ENCODE measurements at places on chromosomes 6 and 20. TPM values are rescaled to one million over a fixed set of nuclear protein-coding genes. Genes with fewer than 3 reads are reported as not detected.

Gene TENT5A
- 14.6 TPM for polyA plus RNA-seq

Gene IMPG1
- polyA plus RNA-seq = not detected

DNA sequence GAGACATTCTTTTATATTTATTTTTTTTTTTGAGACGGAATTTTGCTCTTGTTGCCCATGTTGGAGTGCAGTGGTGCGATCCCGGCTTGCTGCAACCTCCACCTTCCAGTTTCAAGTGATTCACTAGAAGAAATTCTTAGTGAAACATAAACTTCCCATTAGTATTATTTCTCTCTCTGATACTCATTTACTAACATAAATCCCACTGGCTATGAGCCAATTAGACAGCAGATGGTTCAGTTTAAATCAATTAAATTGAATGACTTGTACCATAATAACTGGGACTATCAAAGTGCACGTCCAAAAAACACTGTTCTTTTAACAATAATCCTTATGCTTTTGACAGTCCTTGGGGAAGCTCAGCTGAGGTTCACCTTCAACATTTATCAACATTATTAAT, 111.2 kb upstream of the PTCHD4 start:
- DNase-seq = no peak

DNA sequence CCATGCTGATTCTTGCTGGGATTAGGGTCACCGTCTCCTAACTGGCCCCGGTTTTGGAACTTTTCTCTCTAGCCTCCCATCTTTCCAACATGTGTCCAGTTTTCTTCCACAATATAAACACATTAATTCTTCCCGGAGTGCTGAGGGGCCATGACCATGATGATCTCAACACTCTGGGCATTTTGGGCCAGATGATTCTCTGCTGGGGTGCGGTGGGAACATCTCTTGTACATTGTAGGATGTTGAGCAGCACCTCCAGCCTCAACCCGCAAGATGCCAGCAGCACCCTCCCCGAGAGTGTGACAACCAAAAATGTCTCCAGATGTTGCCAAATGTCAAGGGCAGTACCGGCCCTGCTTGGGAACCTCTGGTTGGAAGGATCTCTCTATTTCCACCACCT, 164.8 kb downstream of the TFAP2C start:
- DNase-seq = no peak

Measured in right cardiac atrium (tissue), 5 donors.